ENCODE measurements at places on chromosomes 1 and 21. TPM values are rescaled to one million over a fixed set of nuclear protein-coding genes. Genes with fewer than 3 reads are reported as not detected.

DNA sequence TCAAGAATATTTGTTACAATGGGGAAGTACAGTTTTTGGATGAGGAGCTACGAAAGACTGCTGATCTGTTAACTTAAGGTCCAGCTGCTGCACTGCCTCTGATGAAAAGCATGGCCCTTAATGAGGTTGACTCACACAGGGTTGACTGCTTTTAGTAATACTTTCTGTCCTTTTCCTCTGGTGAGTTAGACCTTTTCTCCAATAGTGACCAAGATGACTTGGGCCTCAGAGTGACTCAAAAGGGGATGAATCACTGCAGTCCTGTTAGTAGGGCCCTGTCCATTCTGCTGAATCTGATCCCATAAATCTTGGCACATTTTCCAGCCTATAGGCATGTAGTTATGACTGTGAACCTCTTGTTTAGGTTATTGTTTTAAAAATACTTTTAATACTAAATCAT, 2.7 kb downstream of the DISP1 start:
- no peak for DNase-seq

- no peak for DNase-seq
Measured at GRCh38 chr1:244002721-244003120, 48.4 kb upstream of the ZBTB18 start.

DNA sequence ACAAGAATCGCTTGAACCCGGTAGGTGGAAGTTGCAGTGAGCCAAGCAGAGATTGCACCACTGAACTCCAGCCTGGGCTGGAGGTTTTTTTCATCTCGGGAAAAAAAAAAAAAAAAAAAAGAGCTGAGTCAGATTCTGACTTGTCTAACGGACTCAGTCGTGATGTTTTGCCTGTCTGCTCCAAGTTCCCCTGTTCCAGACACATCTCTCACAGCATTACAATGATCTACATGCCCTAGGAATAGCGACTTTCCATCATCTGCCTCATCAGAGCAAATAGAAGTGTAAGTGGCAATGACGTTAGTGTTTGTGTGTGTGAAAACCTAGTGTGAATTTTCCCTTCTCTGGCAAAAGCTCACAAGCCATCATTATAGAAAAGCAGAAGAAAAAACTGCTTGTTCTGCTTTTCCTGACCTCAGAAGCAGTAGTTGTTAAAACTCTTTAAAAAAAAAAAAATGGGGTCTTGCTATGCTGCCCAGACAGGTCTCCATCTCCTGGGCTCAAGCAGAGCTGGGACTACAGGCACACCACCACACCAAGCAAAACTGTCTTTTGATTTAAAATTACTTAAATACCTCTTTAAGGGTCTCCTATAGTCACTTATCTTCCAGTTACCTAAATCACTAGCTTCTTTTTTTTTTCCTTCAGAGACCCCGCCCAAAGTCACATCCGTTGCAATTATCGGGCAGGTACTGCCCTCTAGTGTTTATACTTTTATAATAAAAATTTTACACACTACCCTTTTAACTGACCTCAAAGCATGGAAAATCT, 37.3 kb downstream of the PLEKHO1 start:
- no peak for DNase-seq

- peak; percentile 24 for DNase-seq
Measured at GRCh38 chr1:235831148-235831547, 35.6 kb downstream of the LYST start.

The CLEC20A gene
- total RNA-seq = not detected

Measured in left ventricle myocardium inferior (tissue), 1 donor.